ENCODE measurements at places on chromosomes 4 and X.
A peak's percentile ranks its signal among the peaks of the same experiment; 100 is the strongest.

DNA sequence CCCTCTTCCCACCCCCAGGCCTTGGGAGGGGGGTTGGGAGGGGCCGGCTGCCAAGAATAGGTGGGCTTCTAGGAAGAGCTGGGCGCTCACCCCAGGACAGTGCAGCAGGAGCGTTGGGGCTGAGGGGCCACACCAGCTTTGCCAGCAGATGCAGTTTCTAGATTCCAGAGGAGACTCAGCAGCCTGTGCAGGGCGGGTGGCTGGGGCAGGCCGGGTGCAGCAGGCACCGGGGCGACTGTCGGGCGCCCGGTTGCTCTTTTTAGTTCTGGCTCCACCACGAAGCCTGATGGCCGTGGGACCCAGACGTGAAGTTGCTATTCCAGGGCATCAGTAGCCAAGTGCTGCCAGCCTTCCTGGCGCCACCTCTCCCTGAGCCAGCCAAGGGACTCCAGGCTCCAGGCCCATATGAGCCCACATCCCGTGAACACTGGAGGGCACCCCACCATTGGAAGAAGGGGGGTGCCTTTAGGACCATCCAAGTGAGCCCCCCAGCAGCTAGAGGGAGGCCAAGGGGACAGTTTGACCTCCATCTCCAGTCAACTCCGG, 5.8 kb downstream of the SSR4 start:
- no peak for DNase-seq

- DNase-seq, result no peak
These were observed 109.3 kb upstream of the BMP2K start for GRCh38 chr4:78666830-78667258.

GRCh38 chr4:149749784-149750183, 65.9 kb downstream of the IQCM start:
- no peak for DNase-seq

GRCh38 chr4:135508006-135508714, 1306.6 kb upstream of the PABPC4L start:
- no peak for DNase-seq

- DNase-seq, result no peak
These were observed 281.9 kb upstream of the HS3ST1 start for GRCh38 chr4:11710453-11711093.

DNA sequence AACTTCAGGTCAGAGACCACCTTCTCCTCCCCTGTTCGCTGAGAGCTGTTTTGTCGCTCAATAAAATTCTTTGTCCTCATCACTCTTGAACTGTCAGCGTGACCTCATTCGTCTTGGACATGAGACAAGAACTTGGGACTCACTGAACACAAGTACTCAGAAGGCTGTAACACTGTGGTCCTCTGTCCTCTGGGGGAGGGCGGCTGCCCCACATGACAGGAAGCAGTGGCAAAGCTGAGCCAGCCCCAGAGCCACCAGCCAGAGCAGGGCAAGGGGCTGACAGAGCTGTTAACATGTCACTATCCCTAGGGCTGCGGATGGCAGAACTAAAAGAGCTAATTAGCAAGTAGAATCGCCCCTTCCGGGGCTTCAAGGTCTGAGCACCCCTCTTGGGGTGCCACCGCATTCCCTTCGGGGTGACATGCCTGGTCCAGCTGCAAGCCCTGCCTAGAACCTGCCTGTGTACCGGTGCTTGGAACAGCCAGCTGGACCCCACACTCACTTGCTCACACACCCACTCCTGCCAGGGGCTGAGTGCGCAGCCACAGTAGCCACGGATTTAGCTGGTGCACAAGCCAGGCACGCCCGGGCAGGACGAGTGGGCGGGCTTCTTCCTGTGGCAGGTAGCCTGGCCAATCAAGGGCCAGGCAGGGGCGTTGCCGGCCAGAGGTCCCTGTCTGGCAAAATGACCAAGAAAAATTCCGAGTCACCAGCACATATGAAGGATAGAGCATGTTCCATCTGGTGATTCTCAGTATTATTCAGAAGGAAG, 648.6 kb upstream of the AGA start:
- DNase-seq, result no peak

GRCh38 chr4:7395645-7396044, 39.1 kb downstream of the PSAPL1 start:
- DNase-seq, result peak; percentile 9

- DNase-seq, result peak; percentile 43
These were observed at the start of gene ZFYVE28 for GRCh38 chr4:2417765-2418649. Gene ZFYVE28, minus strand, starts transcription at chr4:2418645. Its CDS starts 322 bp downstream, at chr4:2418323.

DNA sequence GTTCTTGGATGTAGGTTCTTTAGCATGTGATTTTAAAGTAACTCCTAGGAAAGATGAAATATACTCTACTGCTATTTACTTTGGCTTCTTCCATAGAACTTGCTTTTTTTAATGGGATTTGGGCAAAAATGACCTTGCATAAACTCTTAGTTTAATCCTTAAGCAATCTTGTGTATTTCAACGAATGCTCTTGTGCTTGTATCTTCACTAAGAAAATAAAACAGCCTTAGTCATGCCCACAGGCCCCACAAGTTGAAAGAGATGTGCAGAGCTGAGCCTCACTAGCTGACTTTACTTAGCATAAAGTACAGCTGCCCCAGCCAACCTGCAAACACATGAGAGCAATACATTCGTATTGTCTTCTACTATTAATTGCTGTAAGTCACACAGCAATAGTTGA, 1609.2 kb downstream of the STIM2 start:
- no peak for DNase-seq

DNA sequence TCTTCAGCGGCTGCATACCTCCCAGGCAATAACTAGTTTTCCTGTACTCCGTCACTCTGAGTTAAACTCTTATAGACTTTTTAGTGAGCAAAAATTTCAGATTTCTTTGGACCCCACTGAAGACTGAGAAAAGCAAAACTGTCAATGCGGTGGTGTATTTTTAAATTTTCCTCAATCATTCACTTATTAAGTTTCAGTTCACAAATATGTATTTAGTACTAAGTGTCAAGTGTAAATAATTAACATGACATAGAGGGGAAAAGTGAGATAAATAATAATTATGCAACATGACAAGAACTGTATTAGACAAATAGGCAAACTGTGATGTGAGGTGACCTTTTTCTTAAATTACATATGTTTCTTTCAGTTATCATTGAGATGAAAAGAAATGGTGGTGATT, 124.4 kb downstream of the NAF1 start:
- no peak for DNase-seq

GRCh38 chrX:153685156-153685536, 2.6 kb upstream of the SLC6A8 start:
- no peak for DNase-seq

DNA sequence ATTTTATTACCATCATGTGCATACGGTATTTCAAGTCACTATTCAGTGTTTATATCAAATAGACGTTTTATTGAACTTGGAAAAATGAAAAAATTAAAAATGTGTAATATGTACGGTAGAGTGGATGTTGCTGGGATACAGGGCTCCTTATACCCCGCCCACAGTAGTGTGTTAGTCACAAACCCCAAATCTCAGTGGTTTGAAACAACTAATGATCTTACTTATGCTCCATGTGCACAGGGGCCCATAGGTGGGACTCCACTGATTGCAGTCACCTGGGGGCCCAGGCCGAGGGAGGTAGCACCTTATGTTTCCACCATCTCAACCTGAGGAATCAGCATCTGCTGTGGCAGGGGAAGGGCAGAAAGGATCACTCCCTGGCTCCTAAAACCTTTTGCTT, 18.1 kb downstream of the LSM6 start:
- no peak for DNase-seq

DNA sequence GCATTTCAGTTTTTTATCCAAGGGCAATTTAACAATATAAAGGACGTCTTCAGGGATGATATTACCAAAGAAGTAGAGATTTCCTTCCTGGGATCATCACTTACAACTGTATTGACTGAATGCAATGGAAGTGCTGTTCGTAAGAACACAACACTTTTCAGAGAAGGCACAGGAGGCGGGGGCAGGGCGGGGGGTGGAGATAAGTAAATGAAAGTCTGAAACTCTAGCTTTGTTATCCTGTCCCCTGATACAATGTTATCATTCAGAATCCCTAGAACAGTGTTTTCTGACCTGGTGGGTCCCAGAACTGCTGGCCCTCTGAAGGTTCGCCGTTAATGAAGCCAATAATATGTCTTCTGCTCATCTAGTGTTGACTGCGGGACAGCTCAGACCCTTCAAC, 124.6 kb downstream of the NSUN7 start:
- DNase-seq, result no peak

DNA sequence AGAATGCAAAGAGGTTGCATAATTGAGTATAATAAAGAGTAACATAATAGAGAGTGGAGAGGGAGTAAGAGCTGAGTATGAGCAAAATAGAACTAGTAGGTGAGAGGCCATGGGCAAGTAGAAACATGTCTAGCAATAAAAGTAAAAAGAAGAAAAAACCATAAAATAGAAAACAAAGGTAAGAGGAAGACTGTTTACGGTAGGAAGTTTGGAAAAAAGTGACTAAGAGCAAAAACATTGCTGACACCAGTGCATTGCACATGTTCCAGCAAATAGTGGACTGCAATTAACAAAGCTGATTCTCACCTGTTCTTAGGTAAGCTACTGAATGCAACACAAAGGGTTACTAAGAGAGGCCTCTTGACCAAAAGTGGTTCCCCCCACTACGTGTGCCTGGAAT, 202.9 kb downstream of the TEX13A start:
- DNase-seq, result no peak

DNA sequence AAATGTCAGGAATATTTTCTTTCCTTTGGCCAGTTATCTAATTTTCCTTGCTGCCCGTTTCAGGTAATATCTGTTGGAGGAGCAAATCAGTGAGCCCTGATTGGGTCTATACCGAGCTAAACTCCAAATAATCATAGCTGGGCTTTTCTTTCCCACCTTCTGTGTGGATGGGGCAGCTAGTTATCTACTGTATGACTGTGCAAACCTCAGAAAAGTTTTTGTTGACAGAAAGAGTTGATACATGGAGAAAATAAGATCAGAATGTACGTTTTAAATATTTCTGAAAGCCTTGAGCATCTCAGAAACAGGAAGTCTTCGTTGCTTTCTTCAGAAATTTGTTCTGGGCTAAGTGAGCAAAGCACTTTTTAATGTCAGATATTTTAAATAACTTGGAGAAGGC, 6.2 kb upstream of the CXCL5 start:
- no peak for DNase-seq

DNA sequence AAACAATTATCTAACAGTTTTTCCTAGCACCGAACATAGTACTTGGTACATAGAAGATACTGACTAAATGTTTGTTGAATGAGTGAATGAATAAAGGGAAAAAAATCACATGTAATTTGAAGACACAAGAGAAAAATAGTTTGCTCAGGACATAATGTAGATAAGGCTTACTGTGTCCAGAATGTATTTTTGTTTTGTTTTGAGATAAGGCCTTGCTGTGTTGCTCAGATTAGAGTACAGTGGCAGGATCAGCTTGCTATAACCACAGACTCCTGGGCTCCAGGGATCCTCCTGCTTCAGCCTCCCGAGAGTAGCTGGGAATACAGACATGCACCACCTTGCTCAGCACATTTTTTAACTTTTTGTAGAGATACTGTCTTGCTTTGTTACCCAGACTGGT, 6.5 kb downstream of the FAM199X start:
- no peak for DNase-seq

GRCh38 chr4:6123976-6124375, 76.4 kb downstream of the JAKMIP1 start:
- no peak for DNase-seq

GRCh38 chr4:186250760-186251159, 15.2 kb upstream of the F11 start:
- DNase-seq, result no peak

DNA sequence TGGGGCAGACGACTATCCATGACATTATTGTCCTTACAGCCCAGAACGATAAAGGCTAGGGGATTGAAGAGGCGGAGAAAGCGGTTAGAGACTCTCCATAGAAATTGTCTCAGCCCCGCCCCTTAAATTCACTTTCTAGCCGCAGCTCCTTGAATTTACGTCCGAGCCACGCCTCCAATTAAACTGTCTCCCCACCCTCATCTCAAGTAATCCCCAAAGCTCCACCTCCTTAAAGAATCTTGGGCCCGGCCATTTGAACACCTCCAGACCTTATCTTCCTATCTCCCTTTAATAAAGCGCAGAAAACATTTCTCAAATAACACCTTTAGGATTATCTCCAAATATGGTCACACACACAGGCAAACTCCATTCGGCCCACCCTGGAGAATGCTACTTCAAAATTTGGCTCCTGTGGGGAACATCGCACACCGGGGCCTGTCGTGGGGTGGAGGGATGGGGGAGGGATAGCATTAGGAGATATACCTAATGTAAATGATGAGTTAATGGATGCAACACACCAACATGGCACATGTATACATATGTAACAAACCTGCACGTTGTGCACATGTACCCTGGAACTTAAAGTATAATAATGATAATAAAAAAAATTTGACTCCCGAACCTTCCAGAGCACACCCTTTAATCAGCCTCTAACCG, 7.2 kb upstream of the MAGIX start:
- no peak for DNase-seq

GRCh38 chr4:67939195-67939594, 24.1 kb downstream of the TMPRSS11A start:
- DNase-seq, result no peak

DNA sequence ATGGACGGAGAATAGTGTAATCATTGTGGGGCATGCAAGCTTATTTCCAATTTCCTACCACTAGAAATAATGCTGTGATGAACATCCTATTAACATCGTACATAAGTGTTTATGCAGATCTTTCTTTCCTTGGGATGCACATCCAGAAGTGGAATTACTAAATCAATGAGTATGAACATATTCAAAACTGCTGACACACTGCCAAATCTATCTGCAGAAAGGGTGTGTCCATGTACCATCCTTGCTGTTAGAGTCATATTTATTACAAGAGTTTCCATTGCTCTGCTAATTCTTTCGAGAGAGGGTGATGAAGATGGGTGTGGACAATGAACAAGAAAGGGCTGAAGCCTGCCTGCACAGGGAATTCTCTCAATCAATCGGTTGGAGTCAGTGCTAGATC, 82.6 kb downstream of the GPC4 start:
- no peak for DNase-seq

DNA sequence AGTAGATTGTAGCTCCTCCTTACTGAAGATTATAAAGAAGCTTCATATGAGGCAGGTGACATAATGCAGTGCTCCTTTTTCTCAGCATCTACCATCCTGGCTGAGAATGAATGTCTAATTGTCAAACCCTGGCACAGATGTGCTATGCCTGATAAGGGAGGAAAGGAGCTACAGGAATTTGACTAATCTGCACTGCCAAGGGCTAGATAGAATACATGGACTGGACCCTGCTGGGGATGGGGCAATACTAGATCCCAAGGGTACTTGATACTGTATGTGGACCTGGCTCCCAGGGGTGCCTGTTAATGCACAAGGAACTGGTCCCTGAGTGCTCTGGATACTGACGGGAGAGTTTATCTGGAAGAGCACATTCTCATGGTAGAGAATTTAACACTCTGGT, 362.2 kb upstream of the EMCN start:
- DNase-seq, result no peak

DNA sequence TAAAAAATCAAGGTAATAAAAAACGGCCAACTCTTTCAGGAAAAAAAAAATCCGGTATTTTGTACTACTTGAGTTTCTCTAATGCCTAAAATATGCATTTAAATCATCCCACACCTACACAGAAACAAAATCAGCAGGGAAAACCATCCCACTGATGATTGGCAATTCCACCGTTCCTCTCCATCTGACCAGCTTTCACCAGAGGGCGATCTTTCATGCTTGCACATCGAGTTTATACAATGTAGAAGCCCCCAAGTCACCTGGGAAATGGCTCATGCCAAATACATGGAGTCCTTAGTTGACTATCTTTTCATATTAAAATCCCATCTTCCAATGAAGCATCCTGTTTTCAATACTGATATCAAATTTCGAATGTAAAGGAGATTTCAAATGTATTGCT, 69.2 kb downstream of the PTCHD1 start:
- DNase-seq, result no peak
